Stomach (tissue), 19 donors: ENCODE measurements at places on chromosomes 1 and 21. TPM values are rescaled to one million over a fixed set of nuclear protein-coding genes. Genes with fewer than 3 reads are reported as not detected.

DNA sequence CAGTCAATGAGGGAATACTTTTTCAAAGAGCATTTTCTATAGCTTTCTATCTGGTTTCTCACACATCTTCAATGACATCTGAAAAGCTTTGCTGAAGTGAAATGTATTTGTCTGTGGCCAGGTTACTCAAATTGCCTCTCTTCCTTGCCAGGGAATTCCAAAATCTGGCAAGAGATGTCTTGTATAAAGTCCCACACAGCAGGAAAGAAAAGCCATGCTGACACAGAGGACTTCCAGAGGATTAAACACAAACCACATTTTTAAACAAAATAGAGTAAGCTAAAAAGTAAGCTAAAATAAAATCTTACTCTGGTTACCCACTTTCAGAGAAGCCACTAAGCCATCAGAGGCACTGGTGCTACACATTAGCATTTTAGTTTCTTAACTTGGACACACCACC is 93.1 kb upstream of the BCAR3 start:
- no peak for DNase-seq

The STIL gene
- total RNA-seq, result 12.1 TPM

DNA sequence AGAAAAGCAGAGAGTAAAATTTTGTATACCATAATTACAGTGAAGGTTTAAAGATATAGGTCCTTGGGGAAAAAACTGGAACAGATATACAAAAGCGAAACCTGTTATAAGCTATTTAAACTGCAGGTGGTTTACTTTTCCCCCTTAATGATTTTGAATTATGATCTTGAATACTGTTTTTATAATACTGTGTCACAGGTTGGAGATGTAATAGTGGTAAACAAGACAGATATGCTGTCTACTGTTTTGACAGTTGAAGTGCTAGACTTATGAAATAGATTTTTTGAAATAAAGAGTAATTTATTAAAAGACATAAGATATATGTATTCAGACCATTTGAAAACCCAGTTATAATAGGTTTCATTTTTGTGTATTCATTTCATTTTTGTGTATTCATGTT is 129.4 kb downstream of the CD247 start:
- DNase-seq, result no peak

The NTMT2 gene
- total RNA-seq, result not detected

DNA sequence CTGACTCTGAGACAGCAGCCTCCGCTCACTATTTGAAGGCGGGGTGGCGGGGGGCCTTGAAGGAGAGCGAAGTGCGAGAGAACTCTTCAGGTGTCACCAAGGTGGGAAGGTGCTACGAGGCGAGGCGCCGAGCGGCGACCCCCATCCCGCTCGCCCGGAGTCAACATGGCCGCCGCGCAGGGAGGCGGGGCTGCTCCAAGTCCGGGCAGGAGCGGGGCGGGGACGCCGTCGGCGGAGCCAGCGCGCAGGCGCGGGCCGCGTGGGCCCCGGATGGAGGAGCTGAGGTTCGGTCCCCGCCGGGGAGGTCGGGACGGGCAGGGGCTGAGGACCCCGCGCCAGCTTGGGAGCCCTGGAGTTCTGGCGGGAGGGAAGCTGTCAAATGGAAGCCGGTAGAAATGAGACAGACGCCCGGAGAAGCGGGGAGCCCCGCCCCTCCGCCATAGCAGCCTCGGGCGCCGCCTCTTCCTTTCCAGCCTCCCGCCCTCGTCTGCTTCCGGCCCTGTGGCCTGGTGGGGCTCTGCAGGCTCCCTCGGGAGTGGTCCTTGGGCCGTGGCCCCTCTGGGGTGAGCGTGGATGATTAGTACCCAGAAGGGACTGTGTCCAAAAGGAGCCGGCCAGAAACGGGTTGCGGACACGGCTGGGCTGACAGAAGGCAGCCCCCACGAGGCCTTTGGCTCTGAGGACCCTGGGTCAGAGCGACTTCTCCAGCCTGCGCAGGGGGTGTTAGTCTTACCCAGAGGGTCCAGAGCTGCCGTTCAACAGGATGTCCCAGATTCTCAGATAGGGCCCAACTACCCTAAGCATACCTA is at the start of gene PIGV:
Gene PIGV, plus strand, starts transcription at position 245 of the 809 bp plus-strand sequence. CDS start 2,866 bp downstream, outside the sequence.
- DNase-seq, result peak; percentile 96

The EXO1 gene
- 19.3 TPM for total RNA-seq

GRCh38 chr1:219126377-219126776 is 47.3 kb upstream of the LYPLAL1 start:
- DNase-seq, result peak; percentile 66

DNA sequence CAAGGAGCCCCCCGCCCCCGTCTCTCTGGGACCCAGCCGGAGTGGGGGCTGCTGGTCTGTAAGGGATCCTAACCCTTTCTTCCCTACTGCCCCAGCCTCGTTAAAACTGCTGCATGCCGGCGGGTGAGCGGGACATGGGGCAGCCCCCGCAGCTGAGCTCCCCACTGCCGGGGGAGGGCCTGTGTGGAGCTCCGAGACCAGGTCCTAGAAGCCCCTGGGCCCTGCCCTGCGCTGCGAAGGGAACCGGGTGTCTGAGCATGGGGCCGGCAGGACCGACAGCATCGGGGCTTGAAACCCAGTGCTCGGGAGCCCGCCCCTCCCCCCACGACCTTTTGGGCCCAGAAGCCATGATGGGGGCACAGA is 9.2 kb upstream of the COL6A1 start:
- DNase-seq, result peak; percentile 64

- no peak for DNase-seq
Measured at GRCh38 chr1:172903581-172904220, 147.0 kb downstream of the TNFSF18 start.

DNA sequence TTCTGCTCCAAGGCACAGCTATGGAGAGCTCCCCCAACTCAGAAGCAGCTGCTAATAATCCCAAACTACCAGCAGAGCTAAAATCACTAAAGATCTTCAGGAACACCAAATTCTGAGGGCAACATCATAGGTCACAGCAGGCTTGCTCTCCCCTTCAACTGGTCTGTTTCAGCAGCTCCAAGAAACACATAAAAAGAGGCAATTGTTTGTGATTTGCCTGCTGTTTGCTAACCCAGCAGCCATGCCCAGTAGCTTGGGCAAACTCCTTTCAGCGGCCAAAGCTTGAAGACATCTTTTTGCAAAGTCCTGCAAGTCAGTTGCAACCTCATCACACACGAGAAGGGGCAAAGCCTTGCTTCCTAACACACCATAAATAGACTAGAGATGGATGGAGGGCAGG is 8.9 kb downstream of the ERI3 start:
- DNase-seq, result no peak

DNA sequence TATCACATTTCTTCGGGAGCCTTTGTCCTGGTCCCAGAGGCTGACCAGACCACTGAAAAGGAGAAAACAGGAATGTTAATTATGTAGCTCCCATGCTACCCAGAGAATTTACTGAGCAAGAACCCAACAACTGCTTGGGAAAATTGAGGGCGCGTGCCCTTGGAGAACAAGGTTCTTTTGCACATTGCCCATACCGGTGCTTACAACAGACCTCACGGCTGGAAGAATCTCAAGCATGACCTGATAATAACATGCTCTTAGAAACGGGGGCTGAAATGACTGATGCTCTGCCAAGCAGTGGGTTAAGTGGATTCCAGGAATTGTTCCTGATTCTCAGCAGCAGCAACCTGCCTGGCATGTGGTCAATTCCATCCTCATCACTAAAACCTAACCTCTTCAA is 49.3 kb upstream of the AJAP1 start:
- no peak for DNase-seq

DNA sequence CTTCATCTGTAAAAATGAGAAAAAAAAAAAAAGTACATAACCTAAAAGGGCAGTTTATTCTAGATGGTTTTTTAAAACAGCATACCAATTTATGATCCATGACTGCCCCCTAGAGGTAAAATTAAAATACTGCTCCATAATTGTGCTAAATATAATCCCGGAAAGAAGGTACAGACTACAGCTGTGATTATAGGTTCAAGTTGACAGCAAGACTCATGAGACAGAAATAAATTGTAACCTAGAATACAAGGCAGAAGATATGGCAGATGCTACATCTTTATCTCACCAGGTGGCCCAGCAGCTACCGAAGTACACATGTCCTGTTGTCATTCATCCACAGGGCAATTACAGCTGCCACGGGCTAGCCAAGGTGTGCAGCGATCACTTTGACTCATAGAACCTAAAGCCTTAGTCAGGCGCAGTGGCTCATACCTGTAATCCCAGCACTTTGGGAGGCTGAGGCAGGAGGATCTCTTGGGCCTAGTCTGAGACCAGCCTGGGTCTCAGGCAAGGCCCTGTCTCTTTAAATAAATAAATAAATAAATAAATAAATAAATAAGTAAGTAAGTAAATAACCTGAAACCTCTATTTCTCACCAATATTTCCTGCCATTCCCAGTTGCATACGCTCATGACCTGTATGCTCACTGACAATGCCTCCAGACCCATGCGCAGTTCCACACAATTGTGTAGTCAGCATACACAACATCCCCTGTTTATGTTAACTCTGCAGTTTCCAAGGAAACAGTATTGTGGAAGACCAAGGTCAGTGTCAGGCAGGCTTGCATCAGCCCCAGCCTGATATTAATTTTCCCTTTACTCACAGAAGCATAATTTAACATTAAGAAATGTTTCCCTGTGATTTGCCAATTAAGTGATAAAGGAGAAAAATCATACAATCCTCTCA is 18.3 kb upstream of the PPIE start:
- DNase-seq, result peak; percentile 84

GRCh38 chr1:18446751-18447150 is 34.0 kb upstream of the KLHDC7A start:
- no peak for DNase-seq

GRCh38 chr1:10827377-10828333 is 31.2 kb upstream of the CASZ1 start:
- DNase-seq, result no peak

DNA sequence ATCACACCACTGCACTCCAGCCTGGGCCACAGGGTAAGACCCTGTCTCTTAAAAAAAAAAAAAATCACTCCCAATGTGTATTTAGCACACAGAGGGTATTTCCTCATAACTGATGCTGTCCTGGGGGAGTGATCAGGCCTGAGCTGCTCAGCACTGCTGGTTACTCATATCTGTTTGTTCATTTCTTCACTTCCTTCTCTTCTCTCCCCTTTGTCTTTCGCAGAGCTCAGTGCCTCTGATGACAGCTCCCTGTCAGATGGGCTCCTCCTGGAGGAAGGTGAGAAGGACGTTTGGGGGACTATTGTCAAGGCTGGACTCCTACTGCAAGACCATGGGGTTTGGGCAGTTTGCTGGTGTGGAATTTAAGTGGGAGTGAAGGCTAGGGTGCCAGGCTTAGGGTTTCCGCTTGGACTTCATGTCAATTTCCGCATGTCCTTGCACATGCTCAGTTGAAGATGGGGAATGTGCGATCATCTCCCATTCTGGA is 13.0 kb downstream of the INAVA start:
- no peak for DNase-seq

The KANK4 gene
- total RNA-seq, result 3.2 TPM

DNA sequence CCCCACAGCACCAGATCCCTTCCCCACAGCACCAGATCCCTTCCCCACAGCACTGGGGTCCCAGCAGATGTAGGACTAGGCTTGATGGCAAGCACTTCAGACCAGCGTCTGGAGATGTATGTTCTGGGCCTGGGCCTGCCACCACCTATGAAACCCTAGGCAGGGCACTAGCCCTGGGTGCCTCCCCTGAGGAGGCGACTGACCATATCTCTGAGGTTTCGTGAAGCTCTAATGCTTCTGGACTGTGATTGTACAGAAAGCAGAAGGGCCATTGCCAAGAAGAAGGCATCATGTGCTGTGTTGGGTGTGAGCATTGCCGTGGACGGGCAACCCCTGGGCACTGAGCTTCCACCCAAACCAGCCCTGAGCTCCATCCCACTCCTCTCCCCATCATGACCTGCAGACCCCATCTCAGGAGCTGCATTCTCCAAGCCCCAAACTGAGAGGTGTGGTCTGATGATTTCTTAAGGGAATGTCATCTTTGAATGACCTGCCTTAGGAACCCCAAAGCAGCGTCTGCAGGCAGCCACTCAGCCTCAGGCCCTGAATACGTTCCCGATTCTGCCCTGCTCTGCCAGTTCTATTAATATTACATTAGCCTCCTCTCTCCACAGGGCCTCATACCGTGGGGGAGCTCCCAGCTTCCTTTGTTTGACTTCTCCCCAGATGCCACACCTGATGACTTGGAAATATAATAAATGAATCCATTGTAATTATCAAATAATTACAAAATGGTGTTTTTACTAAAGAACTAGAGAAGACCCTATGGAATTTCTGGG is 163.4 kb downstream of the TRIM33 start:
- no peak for DNase-seq

- peak; percentile 69 for DNase-seq
Measured at GRCh38 chr1:1020415-1021009, 592 bp downstream of the AGRN start.

- DNase-seq, result no peak
Measured at GRCh38 chr1:26779098-26779668, 8.6 kb upstream of the PIGV start.

DNA sequence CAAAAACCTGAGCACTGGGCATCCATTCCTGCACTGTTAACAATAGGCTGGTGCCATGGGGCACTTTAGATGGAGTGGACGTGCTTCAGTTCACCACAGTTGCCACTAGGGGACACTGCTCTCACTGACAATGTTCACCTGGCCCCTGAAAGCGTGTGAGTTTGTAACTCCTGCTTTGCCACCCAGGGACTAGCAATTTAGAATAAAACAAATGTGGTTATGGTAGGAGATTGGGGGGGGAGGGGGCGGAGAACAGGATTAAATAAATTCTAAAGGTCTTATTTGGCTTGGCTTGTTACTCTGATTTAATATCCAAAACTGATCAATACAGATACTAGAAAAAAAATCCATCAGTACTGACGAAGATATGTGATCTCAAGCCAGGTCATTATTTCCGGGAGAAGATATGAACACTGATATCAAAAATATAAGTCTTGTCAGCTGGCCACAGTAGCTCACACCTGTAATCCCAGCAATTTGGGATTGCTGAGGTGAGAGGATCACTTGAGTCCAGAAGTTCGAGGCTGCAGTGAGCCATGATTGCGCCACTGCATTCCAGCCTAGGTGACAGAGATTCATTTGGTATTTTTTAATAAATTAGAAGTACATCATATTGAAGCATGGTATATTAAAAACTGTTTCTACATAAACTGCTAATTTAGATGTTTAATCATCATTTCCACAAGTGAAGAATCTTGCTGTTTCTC is 23.2 kb downstream of the INTS7 start:
- peak; percentile 86 for DNase-seq

DNA sequence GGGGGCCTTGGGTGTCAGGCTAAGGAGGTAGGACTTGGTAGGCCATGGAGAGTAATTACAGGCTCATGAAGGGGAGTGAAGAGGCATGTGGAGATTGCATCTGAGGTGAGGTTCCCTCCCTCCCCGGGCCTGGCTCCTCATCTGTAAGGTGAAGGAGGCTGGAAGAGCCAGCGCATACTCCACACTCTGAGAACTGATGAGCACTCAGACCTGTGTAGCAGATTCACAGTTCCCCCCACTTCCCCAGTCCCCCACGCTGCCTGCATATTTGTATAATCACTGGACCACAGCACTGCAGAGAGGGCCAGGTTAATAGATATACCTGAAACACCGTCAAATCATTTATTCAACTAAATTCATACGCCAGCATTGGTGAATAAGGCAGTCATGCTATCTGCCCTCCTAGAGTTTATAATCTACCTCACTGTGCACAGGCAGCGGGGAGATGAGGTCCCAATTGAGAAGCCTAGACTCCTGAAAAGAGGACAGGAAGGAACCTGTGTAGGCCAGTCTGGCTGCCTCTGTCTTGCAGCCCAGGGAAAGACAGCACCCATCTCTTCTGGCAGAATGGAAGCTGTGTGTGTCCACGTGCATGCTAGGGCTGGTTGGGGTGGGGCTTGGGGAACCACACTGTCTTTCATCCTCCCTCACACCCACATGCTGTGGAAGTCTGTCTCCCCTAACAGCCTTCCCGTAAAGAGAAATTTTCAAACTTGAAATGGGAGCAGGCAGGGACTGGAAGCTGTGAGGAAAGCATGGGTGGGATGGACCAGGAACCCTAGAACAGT is 110.6 kb upstream of the ATP1A1 start:
- no peak for DNase-seq

The CEP85 gene
- total RNA-seq, result 21.0 TPM
